ENCODE measurements at places on chromosomes 16 and 17.
A peak's percentile ranks its signal among the peaks of the same experiment; 100 is the strongest.

GRCh38 chr17:73588301-73588846 is 55.9 kb downstream of the SDK2 start:
- DNase-seq = no peak

GRCh38 chr16:12440228-12440530 is 363.5 kb downstream of the CPPED1 start:
- DNase-seq = no peak

DNA sequence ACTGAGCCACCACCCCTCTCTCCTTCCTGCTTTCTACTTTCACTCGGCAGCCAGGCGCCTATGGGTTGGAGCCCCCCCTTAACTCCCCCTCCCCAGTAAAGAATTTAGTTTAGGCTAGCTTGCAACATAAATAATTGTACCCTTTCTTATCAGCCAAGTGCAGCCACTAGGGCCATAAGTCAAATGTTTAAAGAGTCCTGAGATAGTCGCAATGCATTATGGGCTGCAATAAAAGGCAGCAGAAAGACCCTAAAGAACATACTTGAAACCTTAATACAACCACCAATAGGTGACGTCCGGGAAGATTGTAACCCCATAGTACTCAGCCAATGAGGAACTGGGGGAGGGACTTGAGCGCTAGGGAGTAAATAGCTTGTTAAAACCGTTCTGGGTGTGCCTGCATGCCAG is 40.5 kb downstream of the C16orf82 start:
- no peak for DNase-seq

DNA sequence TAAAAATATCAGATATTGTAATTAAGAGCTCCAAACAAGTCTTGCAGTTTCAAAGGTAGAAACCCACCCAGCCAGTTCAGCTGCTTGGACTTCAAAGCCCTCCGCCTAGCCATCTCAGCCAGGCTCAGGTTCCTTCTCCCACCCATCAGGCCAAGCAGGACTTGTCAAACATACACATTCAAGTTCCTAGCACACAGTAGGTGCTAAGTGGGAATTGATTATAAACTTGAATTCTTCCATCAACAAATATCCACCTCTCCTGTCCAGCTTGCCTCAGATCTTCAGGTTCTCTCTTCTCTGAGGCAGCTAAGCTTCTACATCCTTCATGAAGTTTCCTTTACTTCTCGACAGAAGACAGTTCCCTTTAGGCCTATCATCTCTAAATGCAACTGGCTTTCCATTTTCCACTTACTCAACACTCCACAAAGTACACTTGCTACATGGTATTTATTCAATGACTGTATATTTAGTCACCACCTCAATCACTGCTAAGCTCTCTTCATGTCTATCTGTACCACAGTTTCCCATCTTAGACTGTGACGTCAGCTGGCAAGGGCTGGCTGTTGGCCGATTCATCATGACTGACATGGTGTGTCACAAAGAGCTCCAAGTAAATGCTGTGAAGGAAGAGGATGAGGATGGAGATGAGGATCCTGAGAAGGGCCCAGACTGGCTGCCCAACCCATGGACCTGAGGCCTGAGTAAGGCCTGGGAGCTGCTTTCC is 13.3 kb upstream of the COG7 start:
- no peak for DNase-seq

DNA sequence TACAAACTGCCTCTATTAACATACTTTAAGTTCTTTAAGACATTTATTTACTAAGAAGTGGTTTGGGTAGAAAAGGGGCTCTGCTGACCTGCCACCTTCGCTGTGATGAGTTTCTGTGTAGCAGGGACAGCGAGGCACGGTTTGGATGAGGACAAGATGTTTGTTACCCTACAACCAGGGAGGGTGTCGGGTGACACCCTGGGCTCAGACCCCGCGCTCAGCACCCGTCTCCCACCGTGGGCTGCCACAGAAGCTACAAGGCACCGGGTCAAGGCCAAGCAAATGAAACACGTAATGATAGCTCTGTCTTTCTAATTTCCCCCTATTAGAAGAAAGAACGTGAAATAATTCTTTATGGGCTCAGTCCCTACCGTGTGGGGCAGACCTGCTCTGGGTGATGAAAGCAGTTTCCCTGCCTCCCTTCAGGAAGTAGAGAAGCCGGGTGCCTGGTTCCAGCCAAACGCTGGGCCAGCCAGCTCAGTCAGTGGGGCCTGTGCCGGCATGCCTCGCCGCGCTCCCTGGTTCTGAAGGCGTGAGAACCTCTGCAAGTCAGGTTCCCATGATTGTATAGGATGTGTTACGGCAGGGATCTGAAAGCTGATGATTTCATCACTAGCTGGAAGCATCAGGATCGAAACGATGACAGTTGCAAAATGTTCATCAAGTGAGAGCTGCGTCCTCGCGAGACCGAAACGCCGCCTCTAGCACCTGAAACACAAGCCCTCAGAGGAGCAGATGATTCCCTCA is 3.9 kb downstream of the ZNF750 start:
- no peak for DNase-seq

DNA sequence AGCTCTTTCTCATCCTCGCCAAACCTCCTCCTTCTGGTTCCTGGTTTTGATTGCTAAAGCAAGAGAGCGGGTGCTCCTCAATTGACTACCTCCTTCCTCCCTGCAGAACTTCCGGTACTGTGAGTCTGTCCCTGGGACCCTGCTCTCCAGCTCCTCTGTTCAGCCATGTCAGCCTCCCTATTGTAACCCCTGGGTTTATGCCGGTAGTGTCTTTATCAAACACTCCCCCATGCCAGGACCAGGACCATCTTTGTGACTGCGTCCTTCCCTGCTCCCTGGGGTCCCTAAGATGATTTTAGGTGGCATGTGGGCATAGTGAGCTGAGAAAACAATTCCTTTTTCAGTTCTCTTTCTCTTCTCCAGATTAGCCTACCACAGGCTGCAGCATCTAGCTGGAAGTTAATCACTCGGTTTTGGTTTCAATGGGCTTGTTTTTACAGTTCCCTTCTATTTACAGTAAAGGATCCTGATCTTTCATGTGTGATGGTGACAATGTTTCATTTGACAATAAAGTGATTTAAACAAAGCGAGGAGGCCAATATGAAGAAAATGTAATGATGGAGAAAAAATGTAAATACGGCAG is 27.7 kb upstream of the IL21R start:
- DNase-seq = peak; percentile 44

Measured in GM10248 (cell line).